Mesothelial cell of epicardium (in vitro differentiated cells): ENCODE measurements at places on chromosomes 11 and 22. TPM values are rescaled to one million over a fixed set of nuclear protein-coding genes. Genes with fewer than 3 reads are reported as not detected.

GRCh38 chr22:41127451-41127850, 35.1 kb downstream of the EP300 start:
- H3K36me3 ChIP-seq: peaks cover 47% of the 10 kb centered on the region
- no peak overlapping the region for H3K4me3 ChIP-seq
- H3K27me3 ChIP-seq: no peaks in the 10 kb centered on the region
- DNase-seq: no peak
- no peaks in the 10 kb centered on the region for H3K4me1 ChIP-seq
- no peak overlapping the region for H3K27ac ChIP-seq

GRCh38 chr11:6856871-6857270, 6.0 kb upstream of the OR10A2 start:
- H3K4me3 ChIP-seq: no peak overlapping the region
- no peak for DNase-seq
- peaks cover 3% of the 10 kb centered on the region for H3K36me3 ChIP-seq
- no peaks in the 10 kb centered on the region for H3K27me3 ChIP-seq
- H3K4me1 ChIP-seq: no peaks in the 10 kb centered on the region

- peaks cover 5% of the 10 kb centered on the region for H3K27me3 ChIP-seq
- no peak overlapping the region for H3K4me3 ChIP-seq
- H3K4me1 ChIP-seq: peaks cover 7% of the 10 kb centered on the region
These were observed 47.0 kb downstream of the RCN1 start for GRCh38 chr11:32137869-32138268.

GRCh38 chr11:65352783-65353182, 1.8 kb upstream of the TIGD3 start:
- no peak overlapping the region for H3K4me3 ChIP-seq
- peaks cover 18% of the 10 kb centered on the region for H3K36me3 ChIP-seq
- DNase-seq: no peak
- peak overlapping the region; percentile 80 for H3K27ac ChIP-seq

DNA sequence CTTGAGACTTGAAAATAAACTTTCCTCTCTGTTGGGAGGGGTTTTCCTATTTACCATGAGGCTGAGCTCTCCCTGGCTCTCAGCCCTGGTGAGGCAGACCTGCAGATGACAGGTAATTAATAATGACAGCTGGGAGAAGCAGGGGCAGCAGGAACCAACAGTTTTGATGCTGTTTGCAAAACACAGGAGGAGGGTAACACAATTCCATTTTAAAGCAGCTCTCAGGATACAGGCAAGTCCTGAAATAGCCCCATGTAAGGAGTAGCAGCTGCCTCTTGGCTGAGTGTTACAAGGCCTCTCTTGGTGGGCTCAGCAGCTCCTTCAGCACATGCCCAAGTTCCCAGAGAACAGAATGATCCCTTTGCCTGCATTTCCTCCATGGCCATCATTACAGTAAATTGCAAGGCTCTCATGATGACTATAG, 13.3 kb downstream of the PARVA start:
- H3K4me1 ChIP-seq: peaks cover 48% of the 10 kb centered on the region
- peak overlapping the region; percentile 52 for H3K27ac ChIP-seq
- H3K27me3 ChIP-seq: no peaks in the 10 kb centered on the region
- H3K4me3 ChIP-seq: no peak overlapping the region
- H3K36me3 ChIP-seq: peaks cover 25% of the 10 kb centered on the region
- DNase-seq: no peak

DNA sequence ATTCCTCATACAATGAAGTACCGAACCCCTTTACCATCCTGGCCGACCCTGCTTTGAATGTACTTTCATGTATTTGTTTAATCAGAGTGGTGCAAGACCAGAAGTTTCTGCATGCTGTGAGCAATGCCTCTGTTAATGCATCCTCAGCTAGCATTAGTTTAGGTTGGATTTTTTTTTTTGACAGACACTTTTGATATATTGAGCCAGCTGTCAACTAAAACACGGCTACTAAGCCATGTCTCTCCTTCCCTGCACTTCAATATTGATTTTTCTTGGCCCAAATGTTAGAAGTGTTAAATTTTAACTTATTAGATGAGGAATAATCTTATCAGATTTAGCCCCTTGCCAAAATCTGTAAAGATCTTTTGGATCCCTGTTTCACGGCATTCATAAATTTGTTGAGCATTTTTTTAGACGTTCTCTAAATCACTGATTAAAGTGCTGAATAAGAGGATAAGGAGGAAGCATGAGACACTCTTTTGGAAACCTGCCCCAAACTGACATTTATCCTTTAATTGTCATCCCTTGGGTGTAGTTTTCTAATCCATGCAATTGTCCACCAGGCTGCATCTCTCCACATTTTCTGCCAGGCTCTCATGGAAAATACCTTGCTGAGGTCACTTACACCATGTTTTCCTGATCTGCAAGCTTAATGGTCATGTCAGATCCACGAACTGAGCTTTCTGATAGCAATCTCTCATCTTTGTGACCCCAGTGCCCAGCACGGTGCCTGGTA, 130.7 kb downstream of the FEZ1 start:
- DNase-seq: no peak
- peaks cover 4% of the 10 kb centered on the region for H3K4me1 ChIP-seq
- no peak overlapping the region for H3K4me3 ChIP-seq

- H3K4me3 ChIP-seq: no peak overlapping the region
- DNase-seq: no peak
- H3K27ac ChIP-seq: no peak overlapping the region
- peaks cover 9% of the 10 kb centered on the region for H3K27me3 ChIP-seq
- peaks cover 7% of the 10 kb centered on the region for H3K4me1 ChIP-seq
These were observed 16.0 kb upstream of the TMA7B start for GRCh38 chr22:39943953-39944872.

DNA sequence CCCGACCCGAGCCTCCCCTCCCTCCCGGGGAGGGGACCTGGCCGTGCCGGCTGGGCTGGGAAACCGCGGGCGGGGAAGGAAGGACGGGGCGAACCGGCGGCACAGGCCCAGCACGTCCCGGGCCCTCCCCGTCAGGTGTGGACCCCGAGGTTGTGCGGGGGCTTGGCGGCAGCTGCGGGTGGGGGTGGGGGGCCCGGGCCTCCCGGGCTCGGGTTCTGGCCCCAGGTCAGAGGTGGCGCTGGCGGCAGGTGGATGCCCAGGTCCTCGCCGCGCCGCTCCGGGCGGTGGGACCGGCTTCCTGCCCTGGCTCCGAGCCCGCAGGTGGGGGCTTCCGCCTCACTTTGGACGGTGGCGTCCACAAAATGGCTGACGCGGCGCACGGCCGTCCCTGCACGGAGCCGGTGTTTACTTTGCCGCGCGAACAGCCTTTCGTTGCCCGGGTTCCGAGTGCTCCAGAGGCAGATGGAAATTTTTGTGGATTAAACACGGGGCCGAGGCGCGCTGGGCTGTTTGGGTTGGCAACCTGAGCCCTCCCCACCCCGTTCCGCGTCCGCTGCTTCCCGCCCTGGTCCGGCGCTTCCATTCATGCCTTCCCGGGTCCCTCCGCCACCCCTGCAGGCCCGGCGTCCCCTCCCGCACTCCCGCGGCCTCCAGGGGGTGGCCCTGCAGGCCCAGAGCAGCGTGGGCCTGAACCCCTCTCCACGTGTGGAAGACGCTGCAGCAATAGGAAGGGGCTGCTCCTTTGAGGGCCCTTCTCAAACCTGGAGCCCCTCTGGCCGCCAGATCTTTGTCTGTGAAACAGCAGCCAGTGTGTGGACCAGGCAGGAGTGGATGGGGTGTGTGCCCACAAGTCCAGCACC, 92.0 kb upstream of the KCNQ1OT1 start:
- H3K36me3 ChIP-seq: peaks cover under 1% of the 10 kb centered on the region
- H3K4me1 ChIP-seq: peaks cover 35% of the 10 kb centered on the region
- H3K27ac ChIP-seq: peak overlapping the region; percentile 69
- H3K4me3 ChIP-seq: peak overlapping the region; percentile 55
- peak; percentile 18 for DNase-seq

GRCh38 chr11:114168691-114169090, 109.2 kb downstream of the ZBTB16 start:
- peaks cover 89% of the 10 kb centered on the region for H3K27me3 ChIP-seq
- H3K27ac ChIP-seq: no peak overlapping the region
- DNase-seq: no peak
- no peaks in the 10 kb centered on the region for H3K36me3 ChIP-seq
- no peak overlapping the region for H3K4me3 ChIP-seq

DNA sequence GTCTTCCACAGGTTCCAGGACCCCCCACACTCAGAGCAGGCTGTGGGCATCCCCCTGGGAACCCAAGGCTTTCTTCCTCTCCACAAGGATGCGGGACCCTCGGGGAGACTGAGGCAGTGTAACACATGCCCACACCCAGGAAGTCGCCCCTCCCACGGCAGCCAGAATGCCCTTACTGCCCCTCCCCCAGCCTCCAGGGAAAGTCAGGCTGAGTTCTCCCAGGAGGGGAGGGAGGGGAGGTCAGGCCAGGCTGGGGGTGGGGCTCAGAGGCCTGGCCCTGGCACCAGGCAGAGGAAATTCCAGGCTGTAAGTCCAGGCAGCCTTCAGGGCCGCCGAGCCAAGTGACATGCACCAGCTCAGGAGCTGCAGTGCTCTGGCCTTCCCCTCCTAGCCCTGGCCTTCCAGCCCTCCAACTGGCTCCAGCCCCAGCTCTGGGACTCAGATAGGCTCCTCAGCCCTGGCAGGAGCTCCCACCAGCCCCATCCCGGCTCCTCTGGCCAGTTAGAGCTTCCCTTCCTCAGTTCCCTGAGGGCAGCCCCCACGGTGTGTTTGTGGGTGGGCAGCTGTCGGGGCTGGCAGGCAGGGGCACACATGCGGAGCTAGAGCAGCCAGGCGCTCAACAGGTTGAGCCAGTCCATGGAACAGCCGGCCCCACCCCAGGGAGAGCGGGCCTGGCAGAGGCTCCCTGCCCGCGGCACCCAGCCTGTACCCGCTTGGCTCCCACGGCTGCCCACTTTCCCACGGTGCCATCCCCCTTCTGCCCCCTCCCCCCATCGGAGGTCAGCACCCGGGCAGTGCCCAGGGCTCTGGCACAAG, 3.6 kb downstream of the BCL9L start:
- peaks cover 69% of the 10 kb centered on the region for H3K4me1 ChIP-seq
- H3K4me3 ChIP-seq: peak overlapping the region; percentile 91
- H3K27me3 ChIP-seq: no peaks in the 10 kb centered on the region
- peak overlapping the region; percentile 47 for H3K27ac ChIP-seq

- H3K36me3 ChIP-seq: no peaks in the 10 kb centered on the region
- H3K4me1 ChIP-seq: peaks cover 5% of the 10 kb centered on the region
- H3K4me3 ChIP-seq: no peak overlapping the region
These were observed 6.0 kb downstream of the BMAL1 start for GRCh38 chr11:13283636-13284035.

DNA sequence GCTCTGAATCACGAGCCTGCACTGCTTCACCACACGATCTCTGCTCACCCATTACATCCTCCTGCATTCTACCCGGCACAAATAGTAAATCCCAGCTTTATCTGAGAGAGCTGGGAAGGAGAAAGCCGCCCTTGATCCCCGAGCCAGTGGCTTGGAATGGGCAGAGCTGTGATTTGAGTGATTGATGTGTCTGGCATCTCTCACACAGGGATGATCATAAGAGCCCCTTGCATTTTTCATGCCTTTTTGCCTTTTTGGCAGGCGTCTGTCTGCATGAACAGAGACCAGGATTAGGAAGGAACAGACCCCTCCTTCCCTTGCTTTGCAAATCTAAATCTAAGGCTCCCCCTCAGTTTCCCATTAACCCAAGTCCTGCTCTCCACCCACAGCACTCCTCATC, 945.3 kb downstream of the NTM start:
- peaks cover 33% of the 10 kb centered on the region for H3K27me3 ChIP-seq
- no peak for DNase-seq
- H3K36me3 ChIP-seq: no peaks in the 10 kb centered on the region
- no peak overlapping the region for H3K4me3 ChIP-seq

- no peak for DNase-seq
- H3K27ac ChIP-seq: peak overlapping the region; percentile 76
- no peaks in the 10 kb centered on the region for H3K27me3 ChIP-seq
- no peaks in the 10 kb centered on the region for H3K36me3 ChIP-seq
- no peak overlapping the region for H3K4me3 ChIP-seq
These were observed 143.5 kb downstream of the CCDC81 start for GRCh38 chr11:86518211-86518610.

- no peak for DNase-seq
- H3K4me1 ChIP-seq: peaks cover 22% of the 10 kb centered on the region
- no peaks in the 10 kb centered on the region for H3K36me3 ChIP-seq
- H3K4me3 ChIP-seq: no peak overlapping the region
These were observed 1.2 kb downstream of the CSRP3 start for GRCh38 chr11:19200410-19201201.

DNA sequence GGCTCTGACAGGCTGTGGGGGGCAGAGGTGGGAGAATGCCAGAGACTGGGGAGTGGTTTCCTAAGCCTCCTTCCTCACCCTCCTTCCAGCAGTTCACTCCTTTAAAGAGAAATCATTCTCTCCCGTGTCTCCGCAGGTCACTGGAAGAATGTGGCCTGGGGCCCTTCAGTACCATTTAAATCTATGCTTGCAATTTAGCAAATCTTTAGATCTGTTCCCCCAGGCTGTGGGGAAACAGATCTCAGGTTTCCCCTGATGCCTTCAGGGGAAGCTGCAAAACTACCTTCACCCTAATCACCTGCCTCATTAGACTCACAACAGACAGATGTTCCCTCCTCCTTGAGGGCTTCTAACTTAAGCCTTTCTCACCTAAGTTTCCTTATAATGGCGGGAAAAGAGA, 55.3 kb downstream of the KIRREL3 start:
- peaks cover 37% of the 10 kb centered on the region for H3K27me3 ChIP-seq
- DNase-seq: no peak
- H3K4me3 ChIP-seq: no peak overlapping the region

DNA sequence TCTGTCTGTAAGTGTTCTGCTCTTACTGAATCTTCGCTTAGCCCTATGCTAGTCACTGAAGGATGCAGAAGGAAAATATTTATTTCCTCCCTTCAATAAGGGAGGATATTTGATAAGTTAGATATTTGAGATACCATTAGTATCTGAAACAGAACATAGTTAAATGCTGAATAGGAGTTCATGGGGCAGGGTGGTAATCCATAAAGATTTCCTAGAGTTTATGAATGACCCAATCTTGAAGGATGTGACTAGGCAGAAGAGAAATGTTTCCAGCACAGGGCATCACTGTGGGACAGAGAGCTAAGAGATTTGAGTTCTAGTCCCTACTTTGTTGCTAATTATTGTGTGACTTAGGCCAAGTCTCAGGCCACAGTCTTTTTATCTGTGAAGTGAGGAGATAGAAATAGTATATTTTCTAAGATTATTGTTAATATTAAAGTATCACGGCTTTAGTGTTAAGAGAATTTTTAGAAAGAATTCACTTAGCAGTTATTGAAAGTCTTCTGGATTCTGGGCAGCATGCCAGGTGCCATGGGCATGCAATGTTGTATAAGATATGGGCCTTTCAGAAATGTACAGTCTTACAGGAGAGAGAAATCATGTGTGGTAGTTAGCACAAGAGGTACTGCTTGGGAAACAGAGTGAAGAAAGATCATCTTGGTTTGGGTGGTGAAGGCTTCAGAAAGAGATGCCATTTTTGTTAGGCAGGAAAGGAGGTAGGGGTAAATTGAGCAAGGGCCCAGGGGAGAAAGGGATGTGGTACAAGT, 24.0 kb downstream of the SWAP70 start:
- H3K36me3 ChIP-seq: no peaks in the 10 kb centered on the region
- H3K27me3 ChIP-seq: no peaks in the 10 kb centered on the region
- H3K4me3 ChIP-seq: no peak overlapping the region
- DNase-seq: peak; percentile 60
- H3K4me1 ChIP-seq: peaks cover 9% of the 10 kb centered on the region

Gene SYT13
- 6.8 to 9.0 TPM (median 8.1 TPM) in 3 replicates for total RNA-seq

Gene DSCAML1
- 2.0 to 3.3 TPM (median 2.5 TPM) in 3 replicates for total RNA-seq

Gene TUG1
- 177 to 183 TPM (median 180 TPM) in 3 replicates for total RNA-seq

Gene CCDC81
- 2.4 to 2.8 TPM (median 2.5 TPM) in 3 replicates for total RNA-seq

Gene SLC22A9
- not detected in 3 replicates for total RNA-seq

Gene PNPLA2
- total RNA-seq: 41.3 to 50.9 TPM (median 50.0 TPM) in 3 replicates

Gene DRD4
- 2.1 to 3.1 TPM (median 2.5 TPM) in 3 replicates for total RNA-seq

Gene NFRKB
- 50.4 to 53.6 TPM (median 51.6 TPM) in 3 replicates for total RNA-seq

Gene FXYD6
- 114 to 125 TPM (median 116 TPM) in 3 replicates for total RNA-seq

Gene OR5P2
- total RNA-seq: 1.7 to 3.0 TPM (median 2.1 TPM) in 3 replicates

Gene GRAMD1B
- total RNA-seq: 8.4 to 9.0 TPM (median 9.0 TPM) in 3 replicates

Gene XNDC1N
- 14.3 to 16.8 TPM (median 14.6 TPM) in 3 replicates for total RNA-seq

Gene RASL10A
- 2.5 to 3.8 TPM (median 3.1 TPM) in 3 replicates for total RNA-seq

Gene GRAP2
- 0.11 TPM in 1 of 3 replicates, not detected in the others for total RNA-seq

Gene TTC38
- total RNA-seq: 30.0 to 30.9 TPM (median 30.3 TPM) in 3 replicates
